ENCODE measurements at places on chromosomes 11 and 22.

DNA sequence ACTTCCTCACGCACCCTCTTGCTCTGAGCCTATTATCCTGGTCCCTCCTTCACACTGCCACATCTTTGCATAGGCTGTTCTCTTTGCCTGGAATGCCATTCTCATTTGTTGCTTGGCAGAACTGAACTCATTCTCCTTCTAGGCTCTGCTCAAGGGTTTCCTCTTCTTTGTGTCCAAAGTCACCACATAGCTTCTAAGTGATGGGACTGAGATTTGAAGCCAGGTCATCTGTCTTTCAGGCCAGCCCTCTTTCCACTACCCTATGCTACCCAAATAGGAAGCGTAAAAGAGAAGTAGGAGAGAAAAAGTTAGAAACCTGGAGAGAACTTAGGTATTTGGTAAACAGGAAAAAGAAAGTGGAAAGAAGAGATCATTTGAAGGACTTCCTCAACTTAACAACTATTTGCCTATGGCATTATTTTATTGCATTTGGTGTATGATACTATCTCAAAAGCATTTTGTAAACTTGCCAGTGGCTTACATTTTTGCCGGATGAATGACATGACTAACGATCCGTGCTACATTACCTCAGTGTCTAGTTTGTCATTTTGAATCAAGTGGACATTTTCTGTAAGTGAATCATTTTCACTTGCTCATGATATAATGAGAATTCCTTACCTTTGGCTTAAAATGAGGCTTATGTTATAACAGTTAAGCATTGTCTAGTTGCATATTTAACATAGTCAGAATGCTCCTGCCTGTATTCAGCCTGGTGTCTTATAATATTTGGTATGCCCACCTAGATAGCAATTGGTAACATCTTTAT lies 18.5 kb downstream of the NF2 start:
- peak; percentile 95 for DNase-seq

GRCh38 chr11:68927280-68928135 lies 23.8 kb downstream of the IGHMBP2 start:
- no peak for DNase-seq

DNA sequence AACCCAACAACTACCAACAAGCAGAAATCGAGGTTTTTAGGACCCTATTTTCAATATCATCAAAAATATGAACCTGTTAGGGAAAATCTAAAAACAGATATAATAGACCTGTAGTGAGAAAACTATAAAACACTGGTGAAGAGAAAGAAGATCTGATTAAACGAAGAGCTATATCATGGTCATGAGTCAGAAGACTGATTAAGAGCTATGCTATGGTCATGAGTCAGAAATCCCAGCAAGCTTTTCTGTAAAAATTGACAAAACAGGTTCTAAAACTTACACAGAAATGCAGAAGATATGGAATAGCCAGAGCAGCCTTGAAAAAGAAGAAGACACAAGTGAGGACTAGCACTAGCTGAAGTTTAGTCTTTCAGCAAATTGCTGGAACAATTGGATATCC lies 345.0 kb downstream of the TBC1D22A start:
- peak; percentile 24 for DNase-seq

DNA sequence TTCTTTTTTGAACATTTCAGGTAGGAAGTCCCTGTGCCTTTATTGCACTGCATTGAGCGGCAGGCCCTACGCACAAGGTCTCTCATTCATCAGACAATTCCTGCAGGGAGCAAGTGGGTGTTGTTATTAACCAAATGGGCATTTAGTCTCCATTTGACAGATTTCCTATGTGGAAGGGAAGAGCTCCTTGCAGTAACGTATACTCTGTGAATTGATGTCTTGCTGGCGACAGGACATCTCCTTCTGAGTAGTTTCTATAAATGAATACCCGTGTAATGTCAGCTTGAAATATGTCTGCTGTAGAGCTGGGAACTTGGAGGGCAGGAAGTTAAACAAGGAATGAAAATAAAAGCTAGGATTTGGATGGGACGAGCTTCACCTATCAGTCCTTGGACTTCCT lies 3.7 kb downstream of the OR5B21 start:
- DNase-seq, result no peak

DNA sequence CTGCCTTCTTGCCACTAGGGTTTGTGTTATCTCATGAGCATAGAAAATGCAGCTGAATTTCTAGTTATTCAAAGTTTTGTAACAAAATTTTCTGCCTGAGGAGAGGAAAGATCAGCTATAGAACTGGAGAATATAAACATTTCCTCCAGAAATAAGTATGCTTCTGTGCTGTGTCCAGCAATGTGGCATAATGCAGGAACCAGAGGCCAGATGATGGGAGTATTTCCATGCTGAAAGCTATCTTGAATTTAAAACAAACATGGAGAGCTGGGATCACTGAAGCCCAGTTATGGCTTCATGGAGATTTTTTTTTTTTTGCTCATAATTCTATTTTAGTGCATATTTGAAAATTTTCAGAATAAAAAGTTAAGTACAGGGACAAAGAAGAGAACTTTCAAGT lies 608.2 kb downstream of the SOX6 start:
- DNase-seq, result no peak

GRCh38 chr11:60658409-60658808 lies 41.0 kb upstream of the MS4A8 start:
- DNase-seq, result no peak

- no peak for DNase-seq
Measured at GRCh38 chr11:77413850-77414460, 59.9 kb downstream of the PAK1 start.

DNA sequence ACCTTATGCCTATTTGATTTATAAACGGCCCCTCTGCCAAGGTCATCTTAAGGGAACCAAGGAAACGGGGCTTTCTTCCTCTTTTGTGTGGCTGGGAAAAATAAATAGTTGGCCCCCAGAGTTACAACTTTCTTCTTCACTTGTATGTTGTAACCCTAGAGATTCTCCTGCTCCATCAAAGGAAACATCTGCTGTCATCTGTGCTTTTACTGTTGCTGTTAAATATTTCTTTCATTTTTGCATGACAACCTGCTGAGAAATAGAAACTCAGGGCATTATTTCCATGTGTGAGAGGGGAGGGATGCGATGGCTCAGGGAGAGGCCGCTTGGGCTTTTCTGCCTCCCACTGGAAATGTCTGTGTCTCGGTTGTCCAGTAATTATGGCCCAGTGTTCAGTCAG lies 21.8 kb upstream of the CDC42EP2 start:
- no peak for DNase-seq

- no peak for DNase-seq
Measured at GRCh38 chr11:70521475-70522308, 123.4 kb downstream of the CTTN start.

DNA sequence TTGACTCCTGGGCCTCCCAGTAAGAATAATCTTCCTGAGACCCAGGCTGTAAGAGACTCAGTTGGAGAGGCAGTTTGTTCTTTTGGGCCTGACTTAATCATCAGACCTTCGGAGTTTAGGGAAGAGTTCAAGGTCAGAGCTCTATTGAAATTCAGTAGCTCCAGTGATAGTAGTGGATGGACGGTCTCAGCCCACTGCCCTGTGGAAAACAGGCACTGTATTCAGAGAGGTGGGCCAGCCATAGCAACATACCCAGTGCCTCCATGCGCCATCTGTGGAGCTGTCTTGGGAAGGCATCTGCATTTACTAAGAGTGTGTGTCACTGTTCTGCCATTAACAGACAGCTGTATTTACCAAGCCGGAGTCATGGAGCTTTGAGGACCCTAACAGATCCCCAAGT lies 2.9 kb downstream of the SMARCB1 start:
- DNase-seq, result no peak

DNA sequence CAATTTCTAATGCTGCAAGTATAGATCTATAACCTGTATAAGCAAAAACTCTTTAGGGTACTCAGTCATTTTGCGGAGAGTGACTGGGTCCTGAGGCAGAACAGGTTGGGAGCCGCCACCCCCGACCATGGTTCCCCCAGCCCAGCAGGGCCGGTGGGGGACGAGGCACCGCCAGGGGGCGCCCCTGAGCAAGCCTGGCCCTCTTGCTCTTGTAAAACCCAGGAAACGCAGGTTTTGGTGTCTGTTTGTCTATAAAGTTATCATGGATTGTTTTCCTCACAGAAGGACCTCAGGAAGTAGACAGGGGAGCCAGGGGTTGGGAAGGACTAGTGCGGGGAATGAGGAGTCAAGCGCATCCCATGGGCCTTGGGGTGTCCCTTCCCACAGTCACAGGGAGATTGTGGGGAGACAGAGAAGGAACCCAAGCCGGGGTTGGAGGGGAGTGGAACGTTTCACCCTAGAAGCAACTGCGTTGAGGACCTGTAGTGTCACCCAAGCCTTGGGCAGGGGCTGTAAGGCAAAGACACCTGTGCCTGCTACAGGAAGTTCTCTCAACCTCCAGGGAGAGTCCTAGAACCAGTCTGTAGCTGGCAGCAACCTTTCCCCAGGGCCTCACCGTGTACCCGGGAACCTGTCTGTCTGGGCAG lies 26.4 kb downstream of the KCTD17 start:
- no peak for DNase-seq

DNA sequence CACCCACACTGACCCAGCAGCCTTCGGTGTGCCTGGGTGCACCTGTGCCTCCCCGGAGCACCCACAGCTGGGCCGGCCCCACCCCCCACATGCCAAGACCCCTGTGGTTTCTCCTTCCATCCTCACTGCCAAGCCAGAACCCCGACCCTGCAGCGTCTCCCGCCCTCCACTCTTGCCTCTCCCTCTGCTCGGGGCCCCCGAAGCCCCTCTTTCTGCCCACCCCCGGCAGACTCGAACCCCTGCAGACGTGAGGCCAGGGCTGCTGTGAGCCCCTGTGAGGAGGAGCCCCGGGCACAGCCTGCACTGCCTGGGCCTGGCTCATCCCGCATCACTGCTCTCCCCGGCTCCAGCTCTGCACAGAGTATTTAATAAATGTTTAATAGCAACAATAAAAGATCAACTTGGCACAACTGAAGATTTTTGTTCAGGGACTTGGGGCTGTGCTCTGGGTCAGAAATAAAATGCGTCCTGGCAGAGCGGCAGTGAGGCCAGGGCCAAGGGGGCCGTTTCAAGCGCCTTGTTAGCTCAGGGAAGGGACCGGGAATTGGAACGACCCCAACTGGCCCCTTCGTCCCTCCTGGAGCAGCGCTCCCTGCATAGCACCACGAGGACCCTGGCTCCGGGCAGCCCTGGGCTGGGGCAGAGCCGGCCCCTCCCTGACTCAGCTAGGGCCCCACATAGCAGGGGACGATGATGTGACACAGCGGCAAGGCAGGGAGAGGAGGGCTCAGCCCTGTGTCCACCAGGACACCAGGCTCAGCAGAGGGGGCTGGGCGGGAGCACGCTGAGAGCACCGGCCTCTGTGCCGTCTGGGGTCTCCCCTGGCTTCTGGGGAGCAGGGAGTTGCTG lies 520.8 kb downstream of the BRD1 start:
- DNase-seq, result no peak

DNA sequence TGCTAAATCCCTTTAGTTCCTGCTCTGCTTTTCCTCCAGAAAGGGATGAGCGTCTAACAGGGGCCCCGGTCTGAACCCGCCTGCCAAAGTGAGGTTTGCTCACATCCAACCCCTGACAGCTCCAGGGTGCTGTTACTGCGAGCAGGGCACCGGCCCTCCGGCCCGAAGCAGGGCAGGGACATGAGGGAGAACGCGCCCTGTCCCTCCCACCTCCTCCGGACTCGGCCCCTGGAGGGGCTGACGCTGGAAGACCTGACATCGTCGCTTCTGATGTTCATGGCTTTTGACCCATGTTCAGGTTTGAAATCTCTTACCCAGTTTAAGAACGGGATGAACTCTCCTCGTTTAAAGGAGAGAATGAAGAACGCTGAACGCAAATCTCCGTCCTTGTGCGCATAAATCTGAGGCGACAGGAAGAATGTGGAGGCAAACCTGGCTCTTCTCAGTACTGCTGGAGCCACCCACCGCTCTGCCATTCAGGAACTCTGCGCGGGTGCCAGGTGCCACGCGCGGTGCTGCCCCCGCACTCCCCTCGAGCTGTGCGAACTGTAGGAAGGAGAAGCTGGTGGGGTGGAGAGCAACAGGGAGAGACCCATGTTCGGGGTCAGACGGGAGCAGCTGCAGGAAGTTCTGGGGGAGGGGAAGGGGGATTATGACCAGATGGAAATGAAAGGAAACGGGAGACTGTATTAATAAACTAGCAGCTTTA lies 826 bp upstream of the EEF1G start:
- DNase-seq, result no peak

GRCh38 chr11:5449023-5449422 lies at the start of gene OR51I2:
TSS of gene OR51I2 (plus strand) at chr11:5449323. CDS start at chr11:5453489, 4,166 bp downstream.
- no peak for DNase-seq

- no peak for DNase-seq
Measured at GRCh38 chr11:85810871-85811611, at the start of gene SYTL2. TSS of gene SYTL2 (minus strand) at chr11:85811141. CDS start at chr11:85757725, 53,416 bp downstream.

GRCh38 chr11:46916286-46917108 lies 1.9 kb downstream of the LRP4 start:
- no peak for DNase-seq

- no peak for DNase-seq
Measured at GRCh38 chr11:61701242-61701886, 21.2 kb downstream of the DAGLA start.

DNA sequence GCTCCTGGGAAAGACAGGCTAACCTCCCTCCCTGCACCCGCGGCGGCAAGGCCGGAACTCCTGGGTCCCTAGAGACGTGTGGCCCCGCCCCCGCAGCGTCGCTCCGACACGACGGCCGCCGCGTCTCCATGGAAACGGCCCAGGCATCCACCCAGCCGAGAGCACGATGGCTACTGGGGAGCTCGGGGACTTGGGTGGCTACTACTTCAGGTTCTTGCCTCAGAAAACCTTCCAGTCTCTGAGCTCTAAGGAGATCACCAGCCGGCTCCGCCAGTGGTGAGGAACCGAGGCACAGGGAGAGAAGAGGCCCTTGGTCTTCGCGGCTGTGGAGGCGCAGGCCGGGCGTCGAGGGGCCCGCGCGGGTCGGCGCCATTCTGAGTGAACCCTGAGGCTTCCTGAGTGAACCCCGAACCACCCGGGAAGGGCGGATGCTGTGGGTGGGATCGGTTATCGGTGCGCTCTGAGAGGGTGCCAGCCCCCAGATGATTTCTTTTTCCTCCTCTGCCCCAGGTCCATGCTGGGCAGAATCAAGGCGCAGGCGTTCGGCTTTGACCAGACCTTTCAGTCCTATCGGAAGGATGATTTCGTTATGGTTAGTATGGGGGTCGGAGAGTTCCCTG lies at the start of gene CFAP300:
Gene CFAP300, plus strand, starts transcription at position 133 of the 620 bp plus-strand sequence. Its CDS starts 34 bp downstream, at position 167.
- DNase-seq, result peak; percentile 56

DNA sequence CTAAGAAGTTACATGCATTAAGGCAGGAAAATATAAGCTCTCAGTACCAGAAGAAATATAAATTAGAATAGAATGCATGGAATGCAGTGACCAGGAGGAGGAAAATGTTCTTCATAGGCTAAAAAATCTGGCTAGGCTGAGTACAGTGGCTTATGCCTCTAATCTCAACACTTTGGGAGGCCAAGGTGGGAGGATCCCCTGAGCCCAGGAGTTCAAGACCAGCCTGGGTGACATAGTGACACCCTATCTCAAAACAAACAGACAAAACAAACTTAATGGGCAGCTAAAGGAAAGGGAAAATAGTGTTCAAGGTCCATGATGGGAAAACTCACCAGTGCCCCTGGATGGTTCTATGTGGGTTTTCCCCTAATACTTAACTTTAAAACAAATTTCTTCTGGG lies 78.3 kb upstream of the RASSF10 start:
- peak; percentile 15 for DNase-seq

- no peak for DNase-seq
Measured at GRCh38 chr11:74966651-74967050, 17.6 kb downstream of the SPCS2 start.

GRCh38 chr22:23513133-23513532 lies 67.0 kb downstream of the IGLL1 start:
- no peak for DNase-seq

GRCh38 chr22:44522526-44523170 lies 24.6 kb upstream of the RTL6 start:
- DNase-seq, result no peak

- DNase-seq, result peak; percentile 68
Measured at GRCh38 chr22:30044369-30044768, 35.9 kb upstream of the HORMAD2 start.

Measured in HS-27A (cell line).